CD4-positive, alpha-beta memory T cell (primary cell): ENCODE measurements at places on chromosomes 3 and 15. TPM values are rescaled to one million over a fixed set of nuclear protein-coding genes. Genes with fewer than 3 reads are reported as not detected.

The WNT5A gene
- not detected for polyA plus RNA-seq

The RBSN gene
- 21.4 TPM for polyA plus RNA-seq

The CIB1 gene
- 345 TPM for polyA plus RNA-seq

The SAXO2 gene
- not detected for polyA plus RNA-seq

The ARHGAP11A gene
- 2.5 TPM for polyA plus RNA-seq

The PLCL2 gene
- 64.5 TPM for polyA plus RNA-seq

The AQP9 gene
- not detected for polyA plus RNA-seq
